Fibroblast of mammary gland (primary cell): ENCODE measurements at places on chromosomes 2 and 18.

DNA sequence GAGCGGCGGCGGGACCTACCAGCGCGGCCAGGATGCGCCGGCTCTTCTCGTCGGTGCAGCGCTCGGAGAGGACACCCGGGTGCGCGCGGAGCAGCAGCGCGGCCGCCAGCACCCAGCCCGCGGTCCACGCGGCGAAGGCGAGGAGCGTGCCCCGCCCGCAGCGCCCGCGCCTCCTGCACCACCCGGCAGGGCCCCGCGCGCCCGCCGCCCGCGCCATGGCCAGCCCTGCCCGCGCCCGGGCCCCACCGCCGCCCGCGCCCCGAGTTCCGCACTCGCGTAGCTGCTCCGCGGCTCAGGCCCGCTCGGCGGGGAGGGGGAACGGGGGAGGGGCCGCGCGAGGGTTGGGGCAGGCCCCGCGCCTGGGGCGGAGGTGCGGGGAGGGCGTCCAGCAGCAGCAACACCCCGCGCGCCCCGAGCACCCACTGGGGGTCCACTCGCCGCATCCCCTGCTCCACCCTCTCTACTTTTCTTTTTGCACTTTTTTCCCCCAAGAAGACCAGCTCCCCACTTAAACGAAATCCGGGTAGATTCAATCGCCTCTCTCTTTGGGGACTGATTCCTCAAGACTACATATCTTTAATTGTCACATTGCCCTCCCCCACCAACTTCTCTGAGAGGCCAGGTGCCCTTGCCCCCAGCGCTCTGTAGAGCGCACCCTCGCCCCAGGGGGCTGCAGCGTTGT is at the start of gene DIPK1C:
Gene DIPK1C, minus strand, starts transcription at position 266 of the 682 bp plus-strand sequence. Its CDS starts 49 bp downstream, at position 217.
- DNase-seq: no peak

DNA sequence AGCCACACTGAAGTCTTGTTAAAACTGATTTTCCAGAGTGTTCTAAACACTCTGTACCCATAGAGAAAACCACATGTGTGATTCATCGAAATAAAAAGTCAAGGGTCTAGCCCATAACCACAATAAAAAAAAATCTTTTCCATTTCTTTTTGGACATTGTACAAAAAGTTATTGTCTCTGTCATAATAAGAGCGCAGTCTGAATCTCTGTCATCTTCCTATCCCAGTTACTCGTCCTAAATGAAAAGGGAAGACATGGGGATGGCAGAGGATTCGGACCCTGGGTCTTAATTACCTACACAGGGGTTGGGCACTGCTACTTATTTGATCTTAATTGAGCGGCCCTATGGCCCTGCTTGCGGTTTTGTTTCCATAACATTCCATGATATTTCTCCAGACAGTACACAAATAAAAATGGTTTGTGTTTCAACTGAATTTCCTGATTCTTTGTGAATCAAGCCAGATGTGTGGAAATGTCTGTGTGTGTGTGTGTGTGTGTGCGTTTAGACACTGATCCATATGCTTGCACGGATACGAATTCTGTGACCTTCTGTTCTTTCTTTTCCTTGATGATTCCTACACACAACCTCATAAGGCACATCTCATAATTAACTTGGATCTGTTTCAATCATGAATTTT is 133.4 kb upstream of the SPATS2L start:
- peak; percentile 72 for DNase-seq

DNA sequence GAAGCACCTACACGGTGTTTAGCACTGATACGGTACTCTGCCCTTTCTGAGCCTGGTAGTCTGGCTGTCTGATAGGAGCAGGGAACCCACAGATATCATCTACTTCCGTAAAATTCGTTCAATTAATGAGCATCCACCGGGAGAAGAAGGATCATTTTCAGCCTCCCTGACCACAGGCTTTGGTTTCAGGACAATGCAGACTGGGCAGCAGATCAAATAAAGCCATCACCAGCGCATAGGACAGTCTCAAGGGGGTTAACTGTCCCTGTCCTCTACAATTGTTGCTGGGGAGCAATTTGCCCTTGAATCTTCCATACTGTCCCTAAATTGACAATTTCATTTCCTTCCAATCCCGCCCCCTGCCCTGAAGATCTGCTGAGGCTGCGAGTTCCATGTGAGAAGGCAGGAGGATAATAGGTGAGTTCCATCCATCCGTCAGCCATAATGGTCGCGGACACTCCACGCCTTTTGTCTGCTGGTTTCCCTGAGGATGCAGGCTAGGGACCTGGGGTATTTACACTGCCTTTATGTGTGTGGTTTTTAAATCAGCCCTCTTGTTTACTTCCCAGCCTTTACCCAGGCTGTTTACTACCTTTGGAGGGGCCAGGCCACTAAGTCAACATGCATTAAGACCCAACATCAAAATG is 110.0 kb downstream of the MYCN start:
- no peak for DNase-seq

GRCh38 chr2:130735200-130735599 is 6.3 kb downstream of the GPR148 start:
- DNase-seq: no peak

DNA sequence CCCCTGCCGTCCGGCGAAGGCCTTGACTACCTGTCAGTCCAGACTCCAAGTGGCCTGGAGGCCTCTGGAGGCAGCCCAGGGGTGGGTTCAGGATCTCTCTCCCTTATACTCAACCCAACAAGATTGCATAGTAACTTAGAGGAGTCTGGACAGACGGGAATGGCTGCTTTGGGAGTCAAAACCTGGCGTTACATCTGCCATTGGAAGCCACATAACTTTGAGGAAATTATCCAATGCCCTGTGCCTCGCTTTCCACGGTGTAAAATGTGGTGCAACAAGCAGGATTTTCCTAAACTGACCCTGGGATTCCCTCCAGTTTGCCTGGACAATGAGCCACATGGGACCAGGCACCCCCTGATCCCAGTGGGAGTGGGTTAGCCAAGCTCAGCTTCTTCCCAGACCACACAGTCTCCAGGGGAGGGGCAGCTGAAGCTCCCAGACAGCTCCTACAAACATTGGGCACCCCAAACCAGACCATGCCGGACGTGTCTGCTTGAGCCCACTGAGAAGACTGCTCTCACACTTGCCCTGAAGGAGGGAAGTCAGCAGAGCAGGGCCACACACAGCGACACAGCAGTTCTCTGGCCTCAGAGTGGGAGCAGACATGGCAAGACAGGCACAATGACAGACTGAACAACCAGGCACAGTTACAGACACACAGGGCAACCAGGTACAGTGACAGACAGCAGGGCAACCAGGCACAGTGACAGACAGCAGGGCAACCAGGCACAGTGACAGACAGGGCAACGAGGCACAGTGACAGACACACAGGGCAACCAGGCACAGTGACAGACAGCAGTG is 65.6 kb upstream of the RAB6C start:
- DNase-seq: no peak

GRCh38 chr18:29378651-29379136 is 1201.8 kb upstream of the CDH2 start:
- peak; percentile 53 for DNase-seq

DNA sequence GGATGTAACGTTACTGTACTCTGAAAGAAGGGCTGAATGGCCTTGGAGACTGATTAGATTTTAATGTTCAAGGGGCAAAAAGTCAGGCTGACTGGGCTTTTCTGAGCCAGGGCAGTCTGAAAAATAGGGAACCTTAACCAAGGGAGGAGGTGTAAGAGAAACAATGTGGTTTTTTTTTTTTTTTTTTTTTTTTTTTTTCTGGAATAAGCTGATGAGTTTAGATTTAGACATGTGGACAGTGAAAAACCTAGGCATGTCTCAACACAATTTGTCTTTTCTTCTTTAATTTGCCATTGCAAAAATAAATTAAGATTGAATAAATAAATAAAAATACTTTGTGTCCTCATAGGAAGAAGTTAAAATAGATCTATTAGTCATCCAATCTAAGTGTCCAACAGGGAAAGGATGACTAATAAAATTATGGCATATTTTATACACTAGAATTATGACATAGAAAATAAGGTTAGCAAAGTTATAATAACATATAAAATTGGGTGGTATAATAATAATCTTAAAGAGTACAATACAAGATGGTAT is 237.6 kb upstream of the TRIB2 start:
- DNase-seq: peak; percentile 28

GRCh38 chr2:27754831-27755230 is 16.7 kb upstream of the MRPL33 start:
- no peak for DNase-seq
